ENCODE measurements at places on chromosomes 3 and 15. TPM values are rescaled to one million over a fixed set of nuclear protein-coding genes. Genes with fewer than 3 reads are reported as not detected.

DNA sequence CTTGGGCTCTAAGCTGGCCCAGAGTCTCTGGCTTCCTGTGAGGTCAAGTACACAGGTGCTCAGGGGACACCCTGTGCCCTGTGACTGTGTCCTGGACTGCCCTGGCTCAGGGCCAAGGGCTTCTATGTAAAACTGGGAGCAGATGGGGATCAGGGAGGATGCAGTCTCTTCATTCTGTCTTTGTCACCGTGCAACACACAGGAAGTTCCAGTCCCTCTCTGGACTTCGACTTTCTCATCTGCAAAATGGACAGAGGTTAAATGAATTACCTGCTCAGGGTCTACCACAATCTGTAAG, 61.9 kb upstream of the TLE3 start:
- peak; percentile 58 for DNase-seq

SEMA3G gene
- total RNA-seq, result 20.3 TPM

TMC3 gene
- not detected for total RNA-seq

ZNF385D gene
- 2.7 TPM for total RNA-seq

GRCh38 chr15:94943888-94944287, 712.5 kb downstream of the MCTP2 start:
- DNase-seq, result no peak

SPINK8 gene
- not detected for total RNA-seq

DUOX1 gene
- 0.56 TPM for total RNA-seq

DNA sequence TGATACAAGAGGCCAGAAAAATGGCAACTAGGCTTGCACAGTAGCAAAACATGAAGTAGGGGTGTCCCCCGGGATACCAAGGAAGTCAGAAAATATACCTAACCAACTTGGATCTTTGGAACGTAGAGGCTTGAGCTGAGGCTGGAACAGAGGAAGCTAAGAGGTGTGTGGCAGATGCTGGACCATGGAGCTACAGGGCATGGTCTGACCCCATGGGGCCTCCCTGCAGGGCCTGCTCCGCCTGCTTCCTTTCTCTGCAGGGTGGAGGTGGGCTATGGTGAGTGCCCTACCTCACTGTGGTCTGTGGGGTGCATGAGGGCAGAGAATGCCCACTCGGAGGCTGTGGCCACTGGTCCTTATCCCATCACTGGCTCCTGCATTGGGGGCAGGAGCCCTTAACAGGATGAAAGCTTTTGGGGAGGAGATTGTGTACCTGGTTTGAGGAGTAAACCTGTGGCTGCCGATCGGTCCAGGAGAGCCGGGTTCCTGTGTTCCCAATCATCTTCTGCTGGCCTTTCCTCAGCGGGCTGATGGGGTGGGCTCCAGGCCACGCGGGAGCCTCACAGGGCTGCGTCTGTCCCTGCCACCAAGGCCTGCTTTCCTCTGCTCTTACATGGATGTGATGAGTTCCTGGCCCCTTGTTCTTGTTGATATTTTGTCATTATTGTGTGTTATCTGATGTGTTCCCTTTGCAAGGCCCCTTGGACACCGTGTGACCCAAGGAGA, 96.8 kb downstream of the OCA2 start:
- no peak for DNase-seq

- no peak for DNase-seq
Observed at GRCh38 chr15:98866511-98866910, 141.1 kb downstream of the PGPEP1L start.

GRCh38 chr3:11214451-11214978, 57.7 kb upstream of the ATG7 start:
- DNase-seq, result no peak

GRCh38 chr3:50433954-50434353, 69.5 kb downstream of the CACNA2D2 start:
- DNase-seq, result no peak

- no peak for DNase-seq
Observed at GRCh38 chr3:31550452-31551251, 17.9 kb downstream of the STT3B start.

CISH gene
- total RNA-seq, result 31.1 TPM

COL8A1 gene
- total RNA-seq, result 7.0 TPM

GRCh38 chr3:189430166-189430565, 201.0 kb upstream of the TP63 start:
- DNase-seq, result no peak

GRCh38 chr15:31974855-31975829, 55.2 kb upstream of the CHRNA7 start:
- DNase-seq, result no peak

- no peak for DNase-seq
Observed at GRCh38 chr15:37368961-37369360, 268.6 kb upstream of the MEIS2 start.

DNA sequence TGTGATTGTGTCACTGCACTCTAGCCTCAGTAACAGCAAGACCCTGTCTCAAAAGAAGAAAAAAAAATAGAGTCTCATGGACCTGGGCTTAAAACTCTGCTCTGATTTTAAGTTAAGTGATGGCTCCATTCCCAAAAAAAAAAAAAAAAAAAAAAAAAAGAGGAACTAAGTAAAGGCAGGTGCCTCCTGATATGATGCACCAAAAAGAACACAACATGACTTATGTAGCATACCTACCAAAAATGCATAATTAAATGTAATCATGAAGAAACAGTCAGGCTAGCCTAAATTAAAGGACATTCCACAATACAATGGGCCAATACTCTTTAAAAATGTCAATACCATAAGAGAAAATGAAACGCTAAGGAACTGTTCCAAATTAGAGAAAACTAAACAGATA, 5.4 kb upstream of the IREB2 start:
- no peak for DNase-seq

DNA sequence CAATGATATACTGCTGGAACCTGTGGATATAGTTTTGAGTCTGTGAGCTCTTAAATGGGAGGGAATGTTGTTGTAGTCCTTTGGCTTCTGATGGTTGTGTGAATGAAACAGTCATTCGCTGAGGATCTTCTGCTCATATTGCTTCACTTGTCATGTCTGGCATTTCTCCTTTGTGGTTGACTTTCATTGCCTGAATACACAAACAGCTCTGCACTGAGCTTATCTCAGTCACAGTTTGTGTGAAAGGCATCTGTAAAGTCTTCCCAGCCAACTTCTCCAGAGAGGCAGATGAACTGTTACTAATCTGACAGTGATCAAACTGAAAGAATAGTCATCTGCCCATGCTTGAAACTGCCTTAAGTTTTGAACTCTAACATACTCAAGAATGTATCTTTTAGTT, 59.8 kb downstream of the TMED3 start:
- no peak for DNase-seq

- DNase-seq, result peak; percentile 7
Observed at GRCh38 chr3:182259579-182259978, 533.7 kb upstream of the ATP11B start.

DNA sequence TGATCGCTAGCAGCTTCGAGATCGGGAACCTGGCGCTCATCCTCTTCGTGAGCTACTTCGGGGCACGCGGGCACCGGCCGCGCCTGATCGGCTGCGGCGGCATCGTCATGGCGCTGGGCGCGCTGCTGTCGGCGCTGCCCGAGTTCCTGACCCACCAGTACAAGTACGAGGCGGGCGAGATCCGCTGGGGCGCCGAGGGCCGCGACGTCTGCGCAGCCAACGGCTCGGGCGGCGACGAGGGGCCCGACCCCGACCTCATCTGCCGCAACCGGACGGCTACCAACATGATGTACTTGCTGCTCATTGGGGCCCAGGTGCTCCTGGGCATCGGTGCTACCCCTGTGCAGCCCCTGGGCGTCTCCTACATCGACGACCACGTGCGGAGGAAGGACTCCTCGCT, 62.5 kb downstream of the SLCO3A1 start:
- no peak for DNase-seq

GRM7 gene
- total RNA-seq, result not detected

- no peak for DNase-seq
Observed at GRCh38 chr3:137946356-137946973, 63.5 kb upstream of the CLDN18 start.

AMT gene
- total RNA-seq, result 0.52 TPM

NRROS gene
- 0.31 TPM for total RNA-seq

- DNase-seq, result peak; percentile 85
Observed at GRCh38 chr3:15268033-15268631, 62.1 kb downstream of the CAPN7 start.

UBP1 gene
- 28.9 TPM for total RNA-seq

DNA sequence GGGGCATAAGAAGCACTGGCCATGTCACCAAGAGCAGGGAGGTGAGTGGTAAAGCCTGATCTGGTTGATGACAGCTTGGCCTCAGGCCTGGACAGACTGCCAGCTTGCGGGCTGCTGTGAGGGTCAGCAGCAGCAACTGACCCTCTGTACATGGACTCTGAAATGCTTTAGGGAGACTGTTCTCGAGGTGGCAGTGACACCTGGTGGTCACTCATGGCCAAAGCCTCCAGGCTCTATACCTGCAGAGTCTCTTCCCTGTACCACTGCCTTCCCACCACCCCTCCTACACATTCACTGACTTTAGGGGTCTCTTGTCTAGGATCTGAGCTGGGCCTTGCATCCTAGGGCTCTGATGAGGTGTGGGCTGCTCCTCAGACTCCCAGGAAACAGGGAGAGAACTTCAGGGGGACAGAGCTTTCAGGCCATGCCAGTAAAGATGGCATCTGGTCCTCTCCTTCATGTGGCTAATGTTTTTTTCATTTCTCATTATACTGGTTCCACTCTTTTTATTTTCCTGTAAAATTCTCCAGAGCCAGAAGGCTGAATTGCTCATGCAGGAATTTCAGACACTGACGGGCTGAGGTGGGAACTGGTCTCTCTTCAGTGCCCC, 17.2 kb upstream of the TIMP4 start:
- peak; percentile 60 for DNase-seq

- peak; percentile 37 for DNase-seq
Observed at GRCh38 chr15:90552162-90552928, 22.6 kb downstream of the CRTC3 start.
